Stimulated activated CD4-positive, alpha-beta T cell treated with anti-CD3 and anti-CD28 coated beads, Interleukin-1b, Interleukin-23, amount 100 ng/mL, for 1 hour (primary cell): ENCODE measurements at places on chromosomes 12 and 14.

DNA sequence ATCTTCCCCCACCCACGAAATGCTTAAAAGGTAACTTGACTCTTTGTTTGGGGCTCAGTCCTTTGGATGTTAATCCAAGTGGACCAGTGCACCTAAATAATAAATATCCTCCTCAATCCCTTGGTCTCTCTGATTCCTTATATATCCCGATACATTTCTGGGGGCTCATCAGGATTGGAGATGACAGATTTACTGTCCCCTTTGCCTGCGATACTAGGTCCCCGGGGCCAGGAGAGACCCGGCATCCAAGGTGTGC is 26.3 kb downstream of the KLRK1 start:
- no peak for DNase-seq

DNA sequence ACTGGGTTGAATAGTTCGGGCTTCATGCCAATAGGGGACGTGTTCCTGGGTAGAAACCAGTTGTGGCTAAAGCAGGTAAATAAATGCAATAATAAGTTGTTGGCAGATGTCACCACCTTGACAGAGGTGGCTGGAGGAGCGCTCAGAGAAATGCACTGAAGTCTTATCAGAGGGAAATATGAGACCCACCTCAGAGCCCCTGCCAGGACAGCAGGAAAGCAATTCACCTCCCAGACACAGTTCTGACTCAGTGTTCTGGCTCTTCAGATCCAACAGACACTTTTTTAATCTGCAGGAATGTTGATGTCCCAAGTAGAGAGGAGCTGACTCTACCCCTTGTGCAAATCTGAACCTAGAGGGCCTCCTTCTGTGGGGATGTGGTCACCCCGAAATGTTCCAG is 687.1 kb upstream of the FBXO33 start:
- no peak for DNase-seq

DNA sequence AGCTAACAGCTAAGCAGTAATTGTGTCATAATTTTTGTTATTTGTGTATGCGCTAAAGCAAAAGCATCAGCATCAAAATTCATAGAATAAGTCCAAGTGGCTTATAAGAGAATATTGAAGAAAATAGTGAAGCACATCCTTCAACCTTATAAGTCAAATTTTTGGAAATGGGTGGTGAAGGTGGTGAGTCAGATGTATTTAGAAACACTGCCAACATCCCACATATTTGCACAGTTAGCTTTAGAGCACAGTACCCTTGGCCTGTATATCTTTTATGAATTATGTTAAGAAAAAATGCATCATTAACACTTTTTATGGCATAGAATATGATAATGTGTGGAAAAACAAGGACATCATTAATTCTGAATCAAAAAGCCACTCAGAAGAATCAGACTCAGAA is 8.0 kb downstream of the SYT10 start:
- no peak for DNase-seq

DNA sequence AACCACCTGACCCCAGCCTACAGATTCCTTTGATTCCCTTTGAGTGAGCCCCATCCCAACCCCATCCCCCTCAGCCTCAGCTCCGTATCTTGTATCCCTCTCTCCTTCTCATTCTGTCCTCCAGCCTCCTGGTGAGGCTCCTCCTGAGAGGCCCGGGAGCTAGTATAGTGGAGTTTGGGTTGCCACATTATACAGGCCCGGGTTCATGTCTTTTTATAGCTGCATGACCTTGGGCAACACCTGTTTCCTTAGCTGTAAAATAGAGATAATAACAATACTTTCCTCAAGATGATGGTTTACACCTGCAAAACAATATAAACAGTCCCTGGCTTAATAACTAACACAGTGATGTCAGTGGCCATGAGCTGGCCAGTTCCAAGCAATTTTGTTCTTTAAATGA is 89.8 kb downstream of the STAB2 start:
- no peak for DNase-seq

GRCh38 chr14:77800814-77801213 is 905 bp downstream of the ADCK1 start:
- DNase-seq: no peak

DNA sequence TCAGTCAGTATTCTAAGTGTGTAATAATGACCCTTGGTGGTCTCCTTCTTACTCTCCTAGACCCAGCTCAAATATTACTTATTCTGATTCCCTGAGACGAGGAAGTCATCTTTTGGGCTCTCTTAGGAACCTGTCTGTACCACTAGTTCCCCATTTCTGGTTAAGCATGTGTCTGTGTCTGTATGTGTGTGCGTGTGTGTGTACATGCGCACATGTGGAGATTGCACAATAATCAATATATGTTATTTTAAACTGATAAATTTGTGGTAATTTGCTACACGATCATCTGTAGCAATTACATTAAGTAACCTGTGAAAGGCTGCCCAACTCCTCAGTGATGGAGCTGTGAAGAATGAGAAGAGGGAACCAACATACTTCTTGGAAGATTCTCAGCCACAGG is 132.2 kb downstream of the ASCL4 start:
- no peak for DNase-seq

- no peak for DNase-seq
Observed at GRCh38 chr14:66530526-66530925, 22.6 kb downstream of the GPHN start.

GRCh38 chr12:4802841-4803240 is 82.6 kb downstream of the GALNT8 start:
- no peak for DNase-seq

DNA sequence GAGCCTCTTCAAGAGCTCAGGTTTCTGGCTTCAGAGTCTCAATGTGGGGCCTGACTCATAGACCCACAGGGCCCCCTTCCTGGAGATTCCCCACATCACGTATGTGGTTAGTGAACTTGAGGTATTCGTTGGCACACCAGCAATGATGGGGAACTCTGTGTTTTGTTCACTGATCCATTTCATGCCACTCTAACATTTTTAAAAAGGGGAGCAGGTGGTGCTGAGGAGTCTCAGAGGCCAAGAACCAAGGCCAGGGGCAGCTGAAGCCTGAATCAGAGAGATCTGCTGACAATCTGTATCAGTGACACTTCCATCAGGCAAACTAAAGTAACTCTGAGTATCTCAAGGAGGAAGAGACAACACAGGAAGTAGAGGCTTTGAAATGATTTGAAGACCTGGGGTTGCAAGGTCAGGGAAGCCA is 323.4 kb downstream of the VRK1 start:
- peak; percentile 29 for DNase-seq

GRCh38 chr14:44968714-44969113 is 6.7 kb downstream of the TOGARAM1 start:
- DNase-seq: no peak

DNA sequence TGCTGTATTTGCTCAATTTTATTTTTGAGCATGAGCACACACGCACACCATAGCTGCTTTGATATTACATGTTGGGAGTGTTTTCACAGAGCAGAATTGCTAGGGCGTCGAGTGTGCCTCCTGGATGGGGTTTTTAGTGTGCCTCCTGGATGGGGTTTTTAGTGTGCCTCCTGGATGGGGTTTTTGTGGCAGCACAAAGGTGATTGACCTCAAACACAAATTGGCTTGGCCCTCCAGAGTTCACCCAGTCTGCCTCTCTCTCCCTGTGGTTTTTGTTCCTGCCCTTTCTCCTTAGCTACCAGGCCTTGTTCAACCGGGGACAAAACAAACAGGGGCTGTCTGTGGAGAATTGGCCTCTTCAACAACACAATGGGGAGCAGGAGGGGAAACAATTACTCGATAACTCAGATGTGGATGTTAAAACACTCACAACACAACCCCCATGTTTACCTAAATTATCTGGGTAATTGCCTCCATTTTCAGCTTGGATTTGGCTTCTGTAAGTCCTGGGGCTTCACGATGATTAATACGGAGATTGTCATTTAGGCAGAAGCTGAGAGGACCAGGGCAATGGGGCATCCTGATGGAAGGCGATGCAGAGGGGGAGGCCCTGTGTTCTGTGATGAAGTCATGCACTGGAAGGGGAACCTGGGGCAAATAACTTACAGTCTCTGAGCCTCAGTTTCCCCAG is 26.9 kb downstream of the TBX3 start:
- DNase-seq: no peak

DNA sequence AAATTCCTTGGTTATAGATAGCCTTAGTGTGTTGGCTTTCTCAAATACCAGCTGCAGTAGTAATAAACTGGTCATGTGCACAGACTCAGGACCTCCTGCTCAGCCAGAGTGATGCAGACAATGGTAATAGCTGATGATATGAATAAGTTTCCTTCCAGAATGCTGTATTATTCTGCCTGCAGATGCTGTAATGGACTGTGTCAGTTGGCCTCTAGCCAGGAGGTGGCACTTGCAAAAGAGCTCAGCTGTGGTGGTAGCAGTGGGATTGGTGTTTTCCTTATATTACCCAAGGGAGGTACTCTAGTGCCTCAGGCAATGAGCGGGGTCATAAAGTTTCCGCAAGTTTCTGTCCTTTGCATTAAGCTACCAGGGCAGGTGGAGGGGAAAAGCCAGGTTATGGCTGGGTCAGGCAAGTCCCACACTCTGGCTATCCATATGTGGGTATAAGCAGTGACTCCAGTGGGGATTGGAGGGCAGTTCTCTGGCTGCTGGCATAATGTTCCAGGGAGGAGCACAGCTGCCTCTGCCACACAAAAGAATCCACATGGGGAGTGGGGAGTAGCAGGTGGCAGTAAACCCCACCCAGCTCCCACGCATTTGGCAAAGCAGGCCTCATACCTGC is 14.0 kb upstream of the MUCL1 start:
- no peak for DNase-seq

DNA sequence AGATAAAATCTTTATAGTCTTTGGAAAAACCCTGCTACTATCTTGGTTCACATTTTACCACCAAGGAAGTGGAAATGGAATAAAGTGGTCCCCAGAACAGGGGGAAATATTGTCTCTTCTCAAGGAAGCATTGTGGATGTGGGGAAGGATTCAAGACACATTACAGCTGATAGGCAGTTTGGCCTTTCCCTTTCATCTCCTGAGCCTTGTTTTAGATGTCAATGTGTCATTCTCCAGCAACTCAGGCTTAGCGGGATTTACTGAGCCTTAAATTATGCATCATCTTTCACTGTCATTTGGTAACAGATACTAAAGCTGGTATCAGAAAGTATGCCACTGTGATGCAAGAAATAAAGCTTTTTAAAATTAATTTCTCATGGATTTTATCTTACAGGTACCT is 136.2 kb downstream of the STXBP6 start:
- DNase-seq: no peak

- no peak for DNase-seq
Observed at GRCh38 chr12:129830796-129831195, 73.0 kb downstream of the TMEM132D start.

GRCh38 chr14:76755610-76756370 is 5.5 kb upstream of the VASH1 start:
- no peak for DNase-seq

GRCh38 chr14:73723797-73724661 is 9.8 kb upstream of the PNMA1 start:
- no peak for DNase-seq

DNA sequence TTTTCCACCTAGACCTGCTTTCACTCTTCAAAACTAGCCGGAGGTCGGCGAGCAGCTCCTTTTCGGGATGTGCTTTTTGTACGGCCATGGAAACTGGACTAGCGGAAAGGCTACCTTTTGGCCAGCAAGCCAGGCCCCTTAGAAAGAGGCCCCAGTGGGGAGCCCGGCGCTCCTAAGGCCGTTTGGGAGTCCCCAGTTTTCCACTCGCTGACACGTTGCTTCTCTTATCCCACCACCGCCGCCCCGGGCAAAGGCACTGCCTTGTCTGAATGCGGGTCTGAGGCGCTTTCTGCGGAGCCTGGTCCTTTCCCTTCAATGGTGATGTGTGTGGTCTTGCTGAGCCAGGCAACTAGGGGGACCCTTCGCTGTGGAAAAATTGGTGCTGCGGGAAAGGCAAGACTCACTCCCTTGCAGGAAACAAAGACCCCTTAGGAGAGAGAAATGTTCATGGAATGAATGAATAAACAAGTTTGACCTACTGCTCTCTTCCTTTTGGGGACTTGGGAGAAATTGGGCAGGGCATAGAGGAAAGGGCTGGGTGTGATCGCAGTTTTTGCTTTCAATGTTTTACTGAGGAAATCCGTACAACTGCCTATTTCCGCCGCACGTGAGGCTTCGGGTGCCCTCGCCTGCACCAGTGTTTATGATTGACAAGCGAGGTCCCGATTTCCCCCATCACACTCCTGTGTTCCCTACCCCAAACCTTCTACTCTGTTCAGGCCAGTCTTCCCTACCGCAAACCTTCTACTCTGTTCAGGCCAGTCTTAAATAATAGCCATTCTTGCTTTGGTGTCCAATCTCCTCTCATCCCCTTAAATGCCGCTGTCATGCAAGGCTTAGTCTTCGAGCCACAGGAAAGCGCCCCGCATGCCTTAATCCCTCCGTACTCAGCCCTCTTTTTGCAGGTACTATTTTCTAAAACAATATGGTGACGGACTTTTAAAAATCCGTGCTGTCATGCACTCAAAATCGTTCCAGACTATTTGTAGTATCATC is 1.0 kb upstream of the SLC38A2 start:
- DNase-seq: no peak

- no peak for DNase-seq
Observed at GRCh38 chr14:46902837-46903236, 251.3 kb upstream of the RPL10L start.

DNA sequence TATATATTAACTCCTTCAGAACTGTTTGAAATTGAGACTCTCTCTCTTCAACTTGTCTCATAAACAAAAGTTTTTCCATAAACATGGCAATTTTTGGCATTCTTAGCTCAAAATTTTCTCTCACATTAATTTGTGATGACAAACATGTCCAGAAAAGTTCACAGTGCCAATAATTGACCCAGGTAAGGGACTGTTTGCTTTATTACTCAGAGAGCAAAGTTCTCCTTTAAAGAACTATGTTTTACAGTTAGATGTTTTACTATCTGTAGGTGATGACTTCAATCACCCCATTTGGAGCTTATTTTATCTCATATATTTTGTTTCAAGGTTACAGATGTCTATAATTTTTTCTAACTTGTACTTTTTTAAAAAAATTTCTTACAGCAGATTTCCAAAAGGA is 855.6 kb downstream of the SLC16A7 start:
- no peak for DNase-seq

- peak; percentile 36 for DNase-seq
Observed at GRCh38 chr12:48165089-48165981, 8.0 kb upstream of the ASB8 start.

GRCh38 chr12:57620936-57621496 is 9.8 kb downstream of the ARHGEF25 start:
- DNase-seq: no peak

DNA sequence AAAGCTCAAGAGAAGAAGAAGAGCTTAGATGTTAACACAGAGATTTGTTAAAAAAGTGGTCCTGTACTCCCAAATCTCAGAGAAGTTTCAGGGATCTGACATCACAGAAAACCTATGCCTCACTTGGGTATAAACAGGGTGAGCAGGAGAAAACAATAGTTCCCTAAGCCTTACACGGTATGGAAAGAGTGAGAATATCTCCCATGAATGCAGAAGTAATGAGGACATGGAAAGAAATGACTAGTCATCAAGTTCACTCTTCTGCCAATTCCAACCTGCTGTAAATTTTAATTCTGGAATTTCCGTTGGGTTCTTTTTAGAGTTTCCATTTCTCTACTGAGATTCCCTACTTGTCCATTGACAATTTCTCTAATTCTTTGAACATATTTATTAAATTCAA is 6.2 kb upstream of the PTGER2 start:
- DNase-seq: no peak
